Fibroblast of skin of right quadriceps (primary cell): ENCODE measurements at places on chromosomes 3 and 15.
A peak's percentile ranks its signal among the peaks of the same experiment; 100 is the strongest.

DNA sequence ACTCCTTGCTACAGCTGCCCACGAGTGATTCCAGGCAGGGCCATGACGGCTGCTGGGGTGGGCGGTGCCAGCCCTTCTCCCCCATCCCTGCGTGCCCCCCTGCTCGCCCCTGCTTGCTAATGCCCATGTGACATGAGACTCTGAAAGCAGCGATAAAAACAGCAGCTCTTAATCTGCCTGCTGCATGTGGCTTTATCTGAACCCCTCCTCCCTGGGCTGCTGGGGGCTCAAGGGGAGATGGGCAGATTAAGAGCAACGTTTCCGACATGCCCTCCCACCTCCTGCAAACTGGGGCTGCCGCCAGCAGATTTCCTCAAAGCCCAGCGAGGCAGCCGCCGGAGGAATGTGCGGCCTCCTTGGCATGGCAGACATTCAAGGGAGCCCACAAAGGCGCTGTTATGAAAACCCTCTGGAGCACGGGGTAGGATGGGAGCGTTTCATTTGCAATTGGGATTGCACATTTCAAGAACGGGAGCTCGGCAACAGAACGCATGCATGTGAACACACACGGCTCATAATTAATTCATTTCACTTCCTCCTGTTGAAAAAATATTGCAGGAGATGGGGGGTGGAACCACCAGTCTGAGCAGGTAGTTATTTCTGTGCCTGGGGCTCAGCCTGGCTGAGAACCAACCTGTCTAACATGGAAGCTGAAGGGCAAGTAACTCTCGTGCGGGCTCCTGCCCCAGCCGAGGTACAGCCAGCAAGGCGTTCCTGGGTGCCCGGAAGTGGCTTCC is 504.2 kb upstream of the PROK2 start:
- DNase-seq = peak; percentile 86

GRCh38 chr15:22948056-22948455 is 32.1 kb downstream of the CYFIP1 start:
- DNase-seq = no peak

GRCh38 chr3:150761831-150762661 is 923 bp downstream of the SIAH2 start:
- peak; percentile 64 for DNase-seq

DNA sequence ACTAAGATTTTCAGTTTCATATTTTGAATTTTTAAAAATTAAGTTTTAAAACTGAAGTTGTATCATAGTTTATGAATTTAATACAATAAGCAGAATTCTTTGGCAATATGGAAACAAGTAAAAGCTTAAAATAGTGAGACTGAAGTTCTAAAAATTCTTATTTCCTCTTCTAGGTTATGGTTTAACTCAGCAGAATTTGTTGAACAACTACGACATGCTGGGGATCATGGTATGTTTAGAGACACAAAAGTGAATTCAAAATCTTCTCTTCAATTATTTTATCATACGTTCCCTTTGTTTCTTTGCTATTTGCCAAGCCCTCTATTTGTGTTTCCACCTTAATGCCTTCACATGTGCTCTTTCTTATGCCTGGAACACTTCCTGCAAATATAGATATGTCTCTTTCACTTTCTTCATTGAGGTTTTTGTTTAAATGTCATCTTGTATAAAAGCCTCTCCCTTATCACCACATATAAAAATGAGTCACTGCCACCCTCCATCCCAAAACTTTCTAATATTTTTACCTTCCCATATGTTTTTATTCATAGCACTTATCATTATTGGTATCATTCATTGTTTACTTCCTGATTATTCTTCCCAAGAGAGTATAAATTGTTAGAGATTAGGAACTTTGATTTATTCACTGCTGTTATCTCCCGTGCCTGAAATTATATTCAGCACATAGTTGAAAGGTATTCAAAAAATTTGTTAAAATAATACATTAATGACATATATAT is 6.4 kb downstream of the SUCNR1 start:
- no peak for DNase-seq

DNA sequence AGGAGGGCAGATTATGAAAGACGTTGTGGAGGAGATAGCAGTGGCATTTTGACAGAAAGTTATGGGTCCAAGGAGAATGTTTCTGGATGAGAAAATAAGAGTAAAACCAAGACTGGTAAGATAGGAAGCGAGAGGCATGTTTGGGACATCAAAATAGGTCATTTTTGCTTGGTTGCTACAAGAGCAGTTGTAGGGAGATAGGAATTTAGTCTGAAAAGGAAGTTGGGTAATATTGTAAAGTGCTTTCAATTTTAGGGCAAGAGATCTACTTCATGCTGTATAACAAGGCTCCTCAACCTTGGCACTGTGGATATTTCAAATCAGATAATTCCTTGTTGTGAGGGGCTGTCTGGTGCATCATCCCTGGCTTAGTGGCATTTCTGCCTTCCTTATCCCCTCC is 118.0 kb upstream of the DPH6 start:
- no peak for DNase-seq

DNA sequence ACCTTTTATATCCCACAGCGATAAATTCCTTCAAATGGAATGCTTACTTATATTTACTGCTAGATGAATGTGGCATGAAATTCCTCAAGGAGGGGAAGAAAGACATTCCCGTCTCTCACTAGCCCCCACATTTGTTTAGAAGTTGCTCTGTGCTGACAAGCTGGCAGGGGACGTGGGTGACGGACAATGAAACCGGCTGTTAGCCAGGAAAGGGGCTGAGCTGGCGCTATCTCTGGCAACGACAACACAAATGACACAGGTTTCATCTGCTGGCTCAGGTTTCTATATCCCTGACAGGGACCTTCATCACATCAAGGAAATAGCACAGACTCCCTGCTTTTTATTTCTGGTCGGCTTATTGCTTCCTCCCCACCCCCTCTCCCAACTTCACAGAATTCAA is 15.8 kb downstream of the RUVBL1 start:
- DNase-seq = no peak

GRCh38 chr15:57686657-57687056 is 19.9 kb upstream of the POLR2M start:
- no peak for DNase-seq
